Endodermal cell (in vitro differentiated cells): ENCODE measurements at places on chromosomes 4 and X.

DNA sequence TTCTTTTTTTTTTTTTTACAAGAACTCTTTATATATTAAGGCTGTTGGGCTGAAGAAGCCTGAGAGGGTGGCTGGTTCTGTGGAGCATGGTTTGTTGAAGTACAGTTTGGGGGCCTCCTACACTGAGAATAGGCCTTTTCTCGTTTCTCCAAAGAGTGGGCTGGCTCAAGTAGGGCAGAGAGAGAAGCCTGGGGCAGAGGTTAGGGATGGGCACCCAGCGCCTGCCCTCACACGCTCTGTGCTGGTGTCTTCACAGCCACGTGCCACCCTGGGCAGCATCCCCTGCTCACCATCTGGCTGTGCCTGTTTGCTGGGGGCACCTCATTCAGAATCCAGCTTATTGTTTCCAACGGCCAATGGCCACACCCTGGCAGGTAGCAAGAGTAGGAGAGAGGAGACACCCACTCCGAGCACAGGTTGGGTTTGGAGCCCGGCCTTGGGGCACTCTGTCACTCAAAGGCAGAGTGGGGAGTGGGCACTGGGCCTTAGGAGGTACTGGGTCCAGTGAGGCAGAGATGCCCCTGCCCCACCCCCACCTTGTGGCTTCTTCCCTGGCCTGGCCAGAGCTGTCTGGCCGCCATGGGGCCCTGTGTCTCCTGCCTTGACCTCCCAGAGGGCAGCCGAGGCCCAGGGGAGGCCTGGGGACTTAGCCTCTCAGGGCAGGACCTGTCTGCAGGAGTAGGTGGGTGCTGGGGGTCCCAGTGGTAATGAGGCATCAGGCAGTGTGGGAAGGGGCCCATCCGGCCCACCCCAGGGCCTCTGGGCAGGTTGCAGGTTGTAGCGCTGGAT is 2.9 kb downstream of the MSANTD1 start:
- DNase-seq, result peak; percentile 34

DNA sequence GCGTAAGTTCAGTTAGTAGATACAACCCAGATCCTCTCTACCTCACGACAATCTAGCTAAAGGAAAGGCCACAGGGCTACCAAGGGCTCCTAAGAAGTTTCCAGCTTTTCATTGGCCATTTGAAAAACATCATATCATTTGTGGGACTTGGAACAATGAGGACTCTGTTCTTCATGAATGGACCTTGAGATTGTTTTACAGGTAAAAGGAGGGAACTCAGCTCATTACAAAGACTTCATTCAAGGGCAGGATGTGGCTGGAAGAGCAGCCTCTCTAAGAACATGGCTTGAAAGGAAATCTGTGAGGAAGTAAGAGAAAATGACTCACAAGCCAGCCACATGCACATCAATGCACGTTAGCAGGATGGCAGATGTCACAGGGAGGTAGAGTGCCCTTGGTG is 105.9 kb upstream of the SLC7A11 start:
- DNase-seq, result no peak

GRCh38 chr4:158782551-158783360 is 13.9 kb downstream of the FNIP2 start:
- no peak for DNase-seq

- peak; percentile 65 for DNase-seq
Measured at GRCh38 chrX:16993791-16994318, 47.4 kb downstream of the REPS2 start.

GRCh38 chr4:140076307-140076706 is 77.7 kb downstream of the MAML3 start:
- DNase-seq, result no peak

- peak; percentile 52 for DNase-seq
Measured at GRCh38 chrX:107629540-107629909, 1.2 kb downstream of the PRPS1 start.

GRCh38 chrX:6748595-6748994 is 213.7 kb upstream of the VCX3A start:
- no peak for DNase-seq

DNA sequence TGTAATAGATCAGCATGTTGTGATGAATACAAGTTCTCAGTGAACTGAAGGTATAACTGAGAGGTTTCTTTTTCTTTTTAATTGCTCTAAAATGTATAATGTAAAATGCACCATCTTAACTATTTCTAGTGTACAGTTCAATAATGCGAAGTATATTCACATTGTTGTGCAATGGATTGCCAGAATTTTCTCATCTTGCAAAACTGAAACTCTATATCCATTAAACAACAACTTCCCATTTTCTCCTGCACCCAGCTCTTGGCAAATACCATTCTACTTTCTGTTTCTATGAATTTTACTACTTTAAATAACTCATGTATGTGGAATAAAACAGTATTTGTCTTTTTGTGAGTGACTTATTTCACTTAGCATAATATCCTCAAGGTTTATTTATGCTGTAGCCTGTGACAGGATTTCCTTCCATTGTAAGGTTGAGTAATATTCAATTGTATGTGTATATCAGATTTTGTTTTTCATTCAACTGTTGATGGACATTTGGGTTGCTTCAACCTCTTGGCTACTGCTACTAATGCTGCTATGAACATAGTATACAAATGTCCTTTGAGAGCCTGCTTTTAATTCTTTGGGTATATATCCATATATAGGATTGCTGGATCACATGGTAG is 53.5 kb upstream of the NPFFR2 start:
- DNase-seq, result no peak

DNA sequence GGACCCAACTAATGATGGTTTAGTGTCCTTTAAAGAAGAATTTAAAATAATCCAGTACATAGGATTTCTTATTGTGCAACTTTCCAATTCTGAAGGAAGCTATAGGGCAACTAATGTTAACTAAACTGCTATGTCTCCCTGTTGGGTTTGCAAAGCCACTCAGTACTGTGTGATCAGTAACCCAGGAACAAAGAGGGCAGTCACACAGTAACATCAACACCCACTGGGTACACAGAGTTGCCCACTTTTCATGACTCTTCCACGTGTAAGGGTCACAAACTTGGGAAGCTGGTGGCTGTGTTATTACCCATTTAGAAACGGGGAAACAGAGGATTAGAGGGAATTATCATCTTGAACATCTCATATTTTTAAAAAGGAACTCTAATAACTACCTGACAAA is 555.0 kb upstream of the DIPK2B start:
- DNase-seq, result no peak

- no peak for DNase-seq
Measured at GRCh38 chr4:94650690-94651089, 107.1 kb upstream of the BMPR1B start.

- no peak for DNase-seq
Measured at GRCh38 chrX:41386222-41386990, 52.4 kb downstream of the DDX3X start.

- DNase-seq, result peak; percentile 81
Measured at GRCh38 chr4:186104890-186105646, 564 bp downstream of the FAM149A start.

GRCh38 chr4:119526786-119527550 is 101.6 kb downstream of the PDE5A start:
- DNase-seq, result no peak
